ENCODE measurements at places on chromosomes 6 and 20.

DNA sequence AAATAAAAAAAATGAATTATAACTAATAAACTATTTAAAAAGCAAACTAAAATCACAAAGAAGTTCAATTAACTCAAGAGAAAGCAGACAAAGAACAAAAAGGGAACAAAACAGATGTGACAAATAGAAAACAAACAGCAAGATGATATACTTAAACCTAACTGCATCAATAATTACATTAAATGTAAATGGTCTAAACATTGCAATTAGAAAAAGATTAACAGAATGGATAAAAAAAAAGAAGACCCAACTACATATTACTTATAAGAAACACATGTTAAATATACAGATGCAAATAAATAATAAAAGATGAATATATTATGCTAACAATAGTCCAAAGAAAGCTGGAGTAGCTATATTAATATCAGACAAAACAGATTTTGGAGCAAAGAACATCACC is 35.1 kb upstream of the RAB22A start:
- no peak for DNase-seq

GRCh38 chr6:151730496-151730870 is 77.0 kb upstream of the ESR1 start:
- DNase-seq, result no peak

GRCh38 chr6:42108071-42108470 is 34.3 kb downstream of the C6orf132 start:
- DNase-seq, result no peak

GRCh38 chr20:29408034-29408695 is 1849.3 kb upstream of the DEFB115 start:
- DNase-seq, result no peak

- DNase-seq, result no peak
These were observed 365.3 kb downstream of the SAMD5 start for GRCh38 chr6:147873816-147874215.

GRCh38 chr6:85458184-85458583 is 8.3 kb downstream of the NT5E start:
- DNase-seq, result no peak

- no peak for DNase-seq
These were observed 62.1 kb downstream of the GINS1 start for GRCh38 chr20:25469558-25469957.

DNA sequence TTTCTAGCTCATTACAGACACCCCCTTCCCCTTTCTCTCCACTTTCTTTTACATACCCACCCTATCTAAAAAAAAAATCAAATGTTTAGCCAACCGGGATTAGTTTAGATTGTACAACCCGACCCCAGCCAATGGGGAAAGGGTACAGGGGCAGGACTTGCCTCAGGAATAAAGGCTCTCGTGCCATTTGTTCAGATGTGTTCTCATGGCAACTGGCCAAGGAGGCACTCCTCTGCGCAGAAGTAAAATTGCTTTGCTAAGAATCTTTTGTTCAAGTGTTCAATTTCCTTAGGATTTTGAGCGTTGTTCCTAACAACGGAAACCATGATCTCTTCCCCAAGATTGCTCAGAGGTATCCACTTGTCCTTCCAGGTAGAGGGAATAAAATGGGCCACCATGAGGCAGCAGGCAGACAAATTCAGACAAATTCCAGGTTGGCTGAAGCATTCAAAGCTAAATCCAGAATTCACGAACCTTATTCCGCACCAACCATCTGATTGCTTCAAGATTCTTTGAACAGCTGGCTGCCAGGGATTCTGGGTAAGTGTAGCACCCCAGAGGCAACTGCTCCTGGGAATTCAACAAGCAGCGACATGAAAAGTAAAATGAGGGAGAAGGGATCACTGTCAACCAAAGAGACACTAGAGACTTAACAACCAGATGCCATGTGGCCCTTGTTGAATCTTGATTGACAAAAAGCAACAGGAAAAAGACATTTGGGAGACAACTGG is 431.8 kb downstream of the PREX1 start:
- no peak for DNase-seq

DNA sequence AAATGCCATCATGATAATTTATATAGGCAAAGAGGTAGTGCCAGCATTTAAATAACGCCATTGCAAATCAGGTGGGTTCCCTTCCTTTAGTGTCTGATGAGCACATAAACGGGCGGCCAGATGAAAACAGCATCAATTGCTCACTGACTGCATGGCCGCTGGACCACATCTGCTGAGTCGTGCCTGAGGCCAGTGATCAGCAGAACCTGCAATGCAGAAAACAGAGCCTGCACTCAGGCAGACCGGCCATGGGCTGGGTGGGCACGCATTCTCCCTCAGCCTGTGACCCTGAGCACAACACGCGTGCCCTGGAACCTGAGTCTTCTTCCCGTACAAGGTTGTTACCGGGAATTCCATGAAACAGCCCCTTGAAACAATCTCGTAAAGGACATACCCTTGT is 144.0 kb upstream of the THBS2 start:
- DNase-seq, result no peak

- no peak for DNase-seq
These were observed 216.9 kb upstream of the PRND start for GRCh38 chr20:4504814-4505213.

DNA sequence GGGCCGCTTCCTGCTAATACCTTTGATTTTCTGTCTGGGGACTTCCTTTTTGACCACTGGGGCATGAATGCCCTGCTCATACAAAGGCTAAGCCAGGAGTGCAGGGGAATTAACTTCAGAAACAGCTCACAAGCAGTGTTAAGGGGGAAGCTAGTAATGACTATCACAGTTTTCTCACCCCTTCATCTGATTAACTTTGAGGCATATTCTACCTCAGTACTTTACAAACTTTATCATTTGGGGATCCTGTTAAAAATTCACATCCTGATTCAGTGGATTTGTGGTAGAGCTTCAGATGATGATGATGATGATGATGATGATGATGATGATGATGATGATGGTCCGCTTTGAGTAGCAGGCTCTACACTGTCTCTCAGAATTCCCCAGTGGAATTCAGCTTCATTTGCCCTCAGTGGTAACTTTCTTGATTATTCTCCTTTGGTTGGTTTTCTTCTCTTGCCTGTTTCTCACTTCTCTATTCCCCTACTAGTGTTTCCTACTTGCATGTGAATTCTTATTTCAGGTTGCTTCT is 78.4 kb upstream of the TMEM170B start:
- no peak for DNase-seq

DNA sequence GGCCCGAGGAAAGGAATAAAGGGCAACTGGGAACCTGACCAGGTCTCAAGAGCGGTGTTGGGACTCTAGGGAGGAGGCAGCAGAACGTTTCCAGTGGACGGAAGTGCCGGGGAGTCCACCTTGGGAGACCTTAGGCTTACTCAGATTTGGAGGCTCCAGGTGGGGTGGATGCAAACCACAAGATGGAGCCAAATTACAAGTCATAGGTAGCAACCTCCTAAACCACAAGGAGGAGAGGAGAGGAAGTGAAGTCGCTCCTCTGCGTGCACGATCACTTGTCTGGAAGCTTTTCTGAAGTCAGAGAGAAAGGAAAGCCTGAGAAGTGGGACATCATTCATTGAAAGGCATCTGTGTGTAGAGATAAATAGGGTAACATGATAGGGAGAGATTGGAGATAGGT is 9.3 kb downstream of the HLA-DOA start:
- DNase-seq, result peak; percentile 37

- no peak for DNase-seq
These were observed 40.6 kb downstream of the LYRM2 start for GRCh38 chr6:89597988-89598387.

All from CD4-positive, alpha-beta T cell treated with Interferon gamma for 1 hour (primary cell).